Thyroid gland (tissue), 4 donors: ENCODE measurements at places on chromosomes 5 and 9.
A peak's percentile ranks its signal among the peaks of the same experiment; 100 is the strongest.

DNA sequence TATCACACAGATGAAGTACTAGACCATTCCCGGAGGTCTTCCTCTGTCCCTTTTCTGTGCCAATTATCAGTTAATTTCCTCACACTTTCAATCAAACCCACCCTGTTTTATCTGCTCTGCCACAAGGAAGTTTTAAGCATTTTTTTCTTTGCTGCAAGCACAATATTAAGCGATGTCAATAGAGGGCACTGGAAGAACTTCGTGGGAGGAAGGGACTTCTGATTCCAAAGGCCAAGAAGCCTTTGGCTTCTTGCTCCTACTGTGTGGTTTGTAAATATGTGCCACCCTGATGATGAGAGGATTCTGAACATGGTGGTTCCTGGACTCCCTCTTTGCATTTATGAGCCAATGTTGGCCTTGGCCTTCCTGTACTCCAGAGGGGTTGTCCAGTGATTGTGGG is 1712.5 kb upstream of the C9orf72 start:
- DNase-seq: no peak

GRCh38 chr5:68216245-68217046 is 890 bp downstream of the PIK3R1 start:
- peak; percentile 59 for DNase-seq

DNA sequence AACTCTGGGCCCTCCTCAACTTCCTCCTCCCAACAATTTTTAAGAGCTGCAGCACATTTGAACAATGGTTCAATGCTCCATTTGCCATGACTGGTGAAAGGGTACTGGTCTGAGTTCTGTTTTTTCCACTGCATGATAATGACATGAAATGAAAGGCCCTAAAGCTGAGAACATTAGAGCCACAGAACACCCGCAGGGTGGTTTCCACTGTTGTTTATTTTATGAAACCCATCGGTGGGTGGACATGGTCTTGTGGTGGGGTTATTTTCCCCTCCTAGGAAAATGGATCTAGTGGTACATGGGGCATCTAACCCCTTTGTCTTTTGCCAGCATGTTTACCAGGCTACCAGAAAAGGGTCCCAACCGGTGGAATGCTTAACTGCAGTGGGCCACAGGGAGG is 71.8 kb downstream of the SMARCA2 start:
- DNase-seq: no peak

DNA sequence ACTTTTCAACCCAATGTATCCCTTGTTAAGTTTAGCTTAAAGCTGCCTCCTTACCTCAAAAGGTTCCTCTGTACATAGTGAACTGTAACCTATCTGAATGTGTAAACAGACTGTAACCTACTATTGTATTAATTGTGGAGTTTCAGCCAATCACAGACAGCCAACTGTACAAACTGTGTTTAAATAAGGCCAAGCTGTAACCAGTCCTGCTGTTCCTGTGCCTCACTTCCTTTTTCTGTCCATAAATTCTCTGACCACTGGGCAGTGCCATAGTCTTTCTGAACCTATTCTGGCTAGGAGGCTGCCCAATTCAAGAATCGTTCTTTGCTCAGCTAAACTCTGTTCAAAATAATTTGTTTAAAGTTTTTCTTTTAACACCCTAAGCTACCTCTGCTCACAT is 74.7 kb upstream of the DAPK1 start:
- no peak for DNase-seq

- DNase-seq: no peak
These were observed 281.3 kb downstream of the CEMIP2 start for GRCh38 chr9:71487061-71487460.

DNA sequence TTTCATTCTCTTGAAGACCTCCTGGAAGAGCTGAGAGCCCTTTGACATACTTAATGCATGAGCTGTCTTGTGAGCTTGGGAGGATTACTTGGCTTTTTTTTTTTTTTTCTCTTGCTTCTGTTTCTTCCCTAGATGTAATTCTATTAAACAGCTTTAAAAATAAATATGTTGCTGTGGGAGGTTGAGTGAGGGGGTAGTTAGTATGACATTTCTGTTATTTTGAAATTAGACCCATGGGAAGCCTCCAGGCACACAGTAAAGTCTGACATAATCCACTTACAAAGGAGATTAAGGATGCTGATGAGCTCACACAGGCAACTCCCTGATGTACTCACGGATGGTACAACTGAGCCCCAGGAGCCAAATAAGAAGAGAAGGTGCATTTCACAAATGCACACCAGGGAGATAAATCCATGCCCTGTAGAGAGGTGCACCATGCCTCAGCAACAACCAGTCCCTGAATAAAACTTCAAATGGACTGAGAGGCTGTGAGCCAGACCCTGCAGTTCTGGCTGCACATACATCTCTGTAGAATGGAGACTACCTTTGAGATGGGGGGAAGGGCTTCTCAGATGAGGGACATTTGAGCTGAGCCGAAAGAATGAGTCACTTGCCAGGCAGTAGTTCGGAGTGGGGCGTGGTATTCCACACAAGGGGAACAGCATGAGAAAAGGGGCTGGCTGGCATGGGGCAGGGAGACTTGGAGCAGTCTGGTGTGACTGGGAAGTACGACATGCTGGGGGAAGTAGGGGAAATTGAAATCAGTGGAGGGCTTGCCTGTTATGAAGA is 68.7 kb downstream of the ACTL7B start:
- peak; percentile 44 for DNase-seq

DNA sequence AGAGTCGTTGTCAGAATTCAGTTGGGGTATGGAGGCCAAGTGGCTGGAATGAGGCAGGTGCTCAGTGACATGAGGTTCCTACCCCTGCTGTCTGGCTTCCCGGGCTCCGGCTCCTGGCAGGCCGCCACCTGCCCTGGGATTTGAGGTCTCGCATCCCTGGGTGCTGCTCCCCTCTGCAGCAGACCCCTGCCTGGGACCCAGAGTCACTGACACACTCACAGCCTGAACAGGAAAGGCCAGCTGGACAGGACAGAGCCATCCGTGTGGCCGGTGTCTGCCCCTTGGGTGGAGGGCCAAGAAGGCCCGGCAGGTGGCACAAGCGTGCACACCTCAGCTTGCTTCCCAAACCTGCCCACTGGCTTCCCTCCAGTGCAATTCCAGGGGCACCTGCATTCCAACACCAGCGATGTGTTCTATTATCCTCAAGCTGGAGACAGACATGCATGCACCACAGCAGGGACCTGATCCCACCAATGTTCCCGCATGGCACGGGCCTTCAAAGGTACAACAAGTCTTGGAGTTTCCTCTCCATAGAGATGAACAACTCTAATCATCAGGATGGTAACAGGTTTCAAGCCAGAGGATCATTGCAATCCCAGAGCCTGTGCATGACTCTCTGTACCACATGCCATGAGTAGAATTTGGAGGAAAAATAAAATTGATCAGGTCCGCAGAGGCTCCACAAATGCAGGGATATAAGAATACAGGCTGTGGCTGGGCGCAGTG is 45.6 kb upstream of the RNF130 start:
- peak; percentile 71 for DNase-seq

- DNase-seq: peak; percentile 98
These were observed 156.3 kb upstream of the IER5L start for GRCh38 chr9:129334105-129334935.

- no peak for DNase-seq
These were observed 208.3 kb downstream of the SPATA31D1 start for GRCh38 chr9:82196622-82197441.

DNA sequence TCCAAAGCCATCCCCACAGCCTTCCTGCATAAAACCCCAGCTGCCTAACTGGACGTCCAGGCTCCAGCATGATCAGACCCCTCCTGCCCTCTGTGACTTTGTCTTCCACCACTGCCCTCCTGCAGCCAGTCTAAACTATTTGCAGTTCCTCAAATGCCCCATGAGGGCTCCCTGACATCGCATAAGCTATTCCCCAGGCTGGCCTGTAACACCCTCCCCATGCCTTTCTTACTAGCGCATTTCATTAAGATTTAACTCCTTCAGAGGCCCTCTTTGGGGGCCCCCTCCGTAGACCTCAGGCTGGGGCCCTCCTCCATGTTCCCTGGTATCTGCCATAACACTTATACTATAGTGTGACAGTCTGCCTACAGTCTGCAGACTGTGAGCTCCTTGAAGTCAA is 15.5 kb upstream of the SMIM23 start:
- DNase-seq: no peak

DNA sequence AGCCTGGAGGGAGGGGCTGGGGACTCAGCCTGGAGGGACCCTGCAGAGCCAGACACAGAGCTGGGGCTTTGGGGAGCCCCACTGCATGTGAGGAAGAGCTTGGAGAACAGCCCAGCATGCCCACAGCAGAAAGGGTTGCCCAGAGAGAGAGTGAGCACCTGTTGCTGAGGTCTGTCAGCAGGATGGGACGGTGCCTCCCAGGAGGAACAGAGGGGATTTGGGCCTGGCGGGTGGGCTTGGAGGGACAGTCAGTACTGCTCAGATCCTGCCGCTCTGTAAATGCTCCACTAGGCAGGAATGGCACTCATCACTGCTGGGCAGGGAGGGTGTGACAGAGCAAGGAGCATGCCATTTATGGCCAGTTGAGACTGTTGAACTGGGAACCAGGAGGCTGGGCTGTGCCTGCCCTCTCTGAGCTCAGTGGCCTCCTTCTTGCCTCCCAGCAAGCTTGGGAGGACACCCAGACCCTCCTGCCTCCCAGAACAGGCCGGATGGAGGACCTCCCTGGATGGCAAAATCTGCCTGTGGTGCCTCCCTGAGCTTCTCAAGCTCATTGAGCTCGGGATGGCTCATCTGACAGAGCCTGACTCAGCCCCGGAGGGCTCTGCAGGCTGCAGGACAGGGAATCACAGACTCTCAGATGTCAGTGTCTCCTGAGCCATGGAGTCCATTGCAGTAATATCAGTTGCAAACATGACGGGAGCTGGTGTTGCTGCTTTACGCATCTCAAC is 786 bp upstream of the HRCT1 start:
- DNase-seq: peak; percentile 25

GRCh38 chr5:153460421-153460820 is 30.0 kb upstream of the GRIA1 start:
- no peak for DNase-seq

DNA sequence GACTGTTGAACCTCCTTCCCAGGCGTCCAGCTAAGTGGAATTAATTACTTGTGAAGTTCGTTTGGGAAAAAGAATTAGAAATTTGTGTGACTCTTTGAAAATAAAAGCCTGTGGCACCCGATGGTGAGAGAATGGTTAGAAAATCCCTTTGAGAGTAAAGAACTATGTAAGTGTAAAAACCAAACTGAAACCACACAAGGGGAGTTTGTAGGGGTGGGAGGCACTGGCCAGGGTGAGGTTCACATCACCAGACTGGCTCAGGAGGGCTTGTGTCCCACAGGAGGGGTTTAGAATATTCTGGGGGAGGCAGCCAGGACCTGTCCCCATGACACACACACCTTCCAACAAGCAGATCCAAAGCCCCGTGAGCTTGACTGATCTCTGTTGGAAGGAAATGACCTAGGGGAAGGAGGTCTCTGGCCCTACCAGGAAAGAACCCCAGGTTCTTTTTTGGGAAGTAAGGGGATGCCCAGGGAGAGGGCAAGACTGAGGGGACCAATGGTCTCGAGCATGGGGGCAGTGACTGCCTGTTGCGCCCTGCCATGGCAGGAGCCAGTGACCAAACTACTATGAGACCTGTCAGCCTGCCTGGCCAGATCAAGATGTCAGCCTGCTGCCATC is 4.3 kb downstream of the SPATA24 start:
- no peak for DNase-seq

DNA sequence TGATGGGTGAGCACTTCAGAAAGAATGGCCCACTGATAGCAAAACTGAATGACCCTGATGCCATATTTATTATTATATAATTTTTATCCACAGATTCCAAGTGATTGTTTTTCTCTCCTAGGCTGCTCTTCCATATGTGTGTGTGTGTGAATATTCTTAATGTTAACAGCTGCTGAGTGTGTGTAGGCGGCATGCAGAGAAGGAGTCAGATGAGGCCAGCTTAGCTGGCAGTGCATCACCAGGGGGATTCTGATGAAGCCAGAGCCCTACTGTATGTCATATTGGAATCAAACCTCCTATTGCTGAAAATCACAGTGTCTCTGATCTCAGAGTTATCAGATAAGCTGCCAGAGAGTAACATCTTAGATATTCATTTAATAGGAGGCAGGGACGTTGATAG is 177.1 kb downstream of the DMAC1 start:
- DNase-seq: no peak

DNA sequence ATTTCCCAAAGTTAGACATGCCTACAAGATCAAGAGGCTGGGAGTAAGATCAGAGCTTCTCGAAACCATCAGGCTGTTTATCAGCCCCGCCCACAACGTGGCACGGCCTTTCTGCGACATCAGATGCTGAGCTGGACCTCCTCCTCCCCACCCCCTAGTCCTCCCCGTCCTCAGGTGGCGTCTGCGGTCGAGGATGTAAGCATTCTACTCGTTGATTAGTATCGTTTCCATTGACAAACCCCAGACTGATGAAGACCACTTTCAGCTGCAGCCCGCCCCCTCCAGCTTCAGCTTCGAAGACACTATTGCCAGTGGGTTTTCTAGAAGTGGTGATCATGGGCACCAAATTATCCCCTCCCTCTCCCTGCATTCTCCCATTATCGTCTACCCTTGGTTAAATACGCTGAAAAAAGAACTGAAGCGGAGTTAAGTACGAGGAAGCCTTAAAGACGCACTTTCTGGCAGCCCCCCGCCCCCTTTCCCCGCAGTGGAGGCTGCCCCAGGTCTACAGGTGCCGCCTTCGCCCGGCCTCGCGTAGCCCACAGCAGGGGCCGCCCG is 1.1 kb downstream of the PPIC start:
- peak; percentile 84 for DNase-seq

GRCh38 chr5:113806250-113806649 is 292.8 kb downstream of the YTHDC2 start:
- DNase-seq: no peak

DNA sequence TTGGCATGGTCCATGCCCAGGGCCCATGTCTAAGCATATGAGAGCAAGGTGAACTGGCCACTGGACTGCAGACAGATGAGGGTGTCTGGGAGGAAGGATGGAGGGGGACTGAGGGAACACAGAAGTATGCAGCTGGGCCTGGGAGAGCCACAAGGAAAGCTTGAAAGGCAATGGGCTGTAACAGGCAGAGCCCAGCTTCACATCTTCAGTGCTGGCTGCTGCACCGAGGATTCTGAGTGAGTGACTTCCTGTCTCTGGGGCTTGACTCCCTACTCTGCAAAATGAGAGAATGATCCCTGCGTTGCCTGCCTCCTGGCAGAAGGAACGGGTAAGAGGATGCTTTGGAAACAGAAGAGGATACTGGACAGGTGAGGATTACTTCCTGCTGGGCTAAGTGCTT is 29.0 kb downstream of the COL15A1 start:
- no peak for DNase-seq

DNA sequence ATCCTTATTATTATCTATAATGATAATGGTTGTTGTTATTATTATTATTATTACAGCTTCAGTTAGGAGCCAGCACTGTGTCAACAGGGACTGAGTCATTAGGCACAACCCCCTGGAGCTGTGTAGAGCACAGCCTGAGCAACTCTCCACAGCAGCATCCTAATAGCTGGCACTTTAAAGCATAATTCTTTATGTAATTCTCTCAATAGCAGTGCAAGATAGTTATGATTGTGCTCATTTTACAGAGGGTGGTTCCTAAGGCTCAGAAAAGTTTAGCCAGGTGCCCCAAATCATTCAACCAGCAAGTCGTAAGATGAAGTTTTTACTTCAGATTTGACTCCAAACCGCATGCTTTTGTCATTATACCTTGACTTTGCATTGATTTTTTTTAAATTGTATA is 390.3 kb downstream of the ANXA1 start:
- no peak for DNase-seq

GRCh38 chr5:177366528-177367322 is 9.0 kb downstream of the RGS14 start:
- peak; percentile 96 for DNase-seq
